Caco-2 (cell line): ENCODE measurements at places on chromosomes 6 and 20.

GRCh38 chr6:111601886-111602285, 3.8 kb downstream of the TRAF3IP2 start:
- DNase-seq, result no peak

DNA sequence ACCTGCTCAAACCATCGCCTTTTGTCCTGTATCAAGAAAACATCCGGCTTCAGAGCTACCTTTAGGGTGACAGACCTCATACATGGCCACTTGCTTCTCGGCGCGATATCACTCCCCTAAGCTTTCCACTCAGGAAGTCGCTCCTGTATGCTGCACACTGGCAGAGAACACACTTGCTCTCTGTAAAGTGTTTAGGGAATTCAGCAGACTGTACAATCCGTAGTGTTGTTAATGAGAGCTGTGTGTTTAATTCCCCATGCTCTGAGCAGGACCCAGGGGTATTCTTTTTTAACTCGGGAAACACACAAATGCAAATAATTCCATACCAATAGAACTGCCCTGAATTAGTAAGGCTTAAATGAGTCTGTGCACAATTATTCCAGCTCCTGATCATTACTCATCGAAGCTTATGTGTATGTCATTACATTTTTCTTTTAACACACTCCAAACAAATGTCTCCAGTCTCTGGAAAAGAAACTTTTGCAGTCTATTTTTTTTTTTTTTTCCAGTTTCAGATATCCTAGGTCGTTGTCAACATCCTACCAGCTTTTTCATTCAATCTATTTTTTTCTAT, 338.7 kb upstream of the ARID1B start:
- DNase-seq, result no peak

DNA sequence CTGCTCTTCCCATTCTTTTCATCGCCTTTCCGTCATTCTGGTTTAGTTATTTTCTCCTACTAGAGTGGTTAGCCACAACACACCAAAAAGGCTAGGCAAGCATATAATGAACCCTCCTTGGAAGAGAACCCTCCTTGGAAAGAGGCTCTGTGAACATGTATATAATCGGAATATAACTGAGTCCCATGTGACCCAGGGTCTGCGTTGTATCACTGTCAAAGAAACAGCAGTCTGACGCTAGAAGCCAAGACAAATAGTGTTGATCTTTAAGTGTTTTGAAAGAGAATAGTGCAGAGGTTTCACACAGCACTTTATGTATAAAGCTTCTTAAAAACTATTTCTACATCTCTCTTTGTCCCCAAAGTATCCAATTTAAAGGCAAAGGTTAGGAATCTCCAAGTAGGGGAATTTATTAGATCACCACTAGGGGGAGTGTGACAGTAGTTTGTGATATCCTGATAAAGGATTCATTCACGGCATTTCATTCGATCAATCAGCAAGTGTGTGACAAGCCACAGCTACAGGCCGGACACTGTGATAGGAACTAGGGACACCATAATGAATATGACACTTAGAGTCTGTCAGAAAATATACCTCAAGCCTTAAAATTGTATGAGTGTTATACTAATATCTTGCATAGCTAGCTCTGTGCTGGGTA, 395.3 kb downstream of the CD109 start:
- peak; percentile 41 for DNase-seq

DNA sequence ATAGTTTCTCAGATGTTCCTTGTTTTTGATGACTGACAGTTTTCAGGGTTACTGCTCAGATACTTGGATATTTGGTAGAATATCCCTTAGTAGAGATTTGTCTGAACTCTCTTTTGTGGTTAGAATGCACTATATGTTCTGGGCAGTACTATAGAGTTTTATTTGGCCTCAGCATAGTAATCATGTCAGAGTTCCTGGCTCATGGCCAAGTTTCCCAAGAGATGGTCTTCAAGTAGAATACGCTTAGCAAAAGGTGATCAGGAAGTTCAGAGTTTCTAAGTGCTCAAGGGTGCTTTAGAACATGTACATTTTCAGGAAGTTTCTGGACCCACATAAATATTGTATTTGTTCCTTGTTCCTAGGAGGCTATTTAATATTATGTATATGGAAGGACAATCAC, 1209.7 kb upstream of the GJE1 start:
- DNase-seq, result no peak

- no peak for DNase-seq
Observed at GRCh38 chr20:19137641-19138040, 74.8 kb upstream of the SLC24A3 start.
